Activated B cell treated with CpG ODN at 0.5 μM for 24 hours (primary cell): ENCODE measurements at places on chromosomes 3 and 15. TPM values are rescaled to one million over a fixed set of nuclear protein-coding genes. Genes with fewer than 3 reads are reported as not detected.

Gene ADGRG7
- total RNA-seq, result not detected in 2 replicates

Gene FGF12
- not detected in 2 replicates for total RNA-seq

DNA sequence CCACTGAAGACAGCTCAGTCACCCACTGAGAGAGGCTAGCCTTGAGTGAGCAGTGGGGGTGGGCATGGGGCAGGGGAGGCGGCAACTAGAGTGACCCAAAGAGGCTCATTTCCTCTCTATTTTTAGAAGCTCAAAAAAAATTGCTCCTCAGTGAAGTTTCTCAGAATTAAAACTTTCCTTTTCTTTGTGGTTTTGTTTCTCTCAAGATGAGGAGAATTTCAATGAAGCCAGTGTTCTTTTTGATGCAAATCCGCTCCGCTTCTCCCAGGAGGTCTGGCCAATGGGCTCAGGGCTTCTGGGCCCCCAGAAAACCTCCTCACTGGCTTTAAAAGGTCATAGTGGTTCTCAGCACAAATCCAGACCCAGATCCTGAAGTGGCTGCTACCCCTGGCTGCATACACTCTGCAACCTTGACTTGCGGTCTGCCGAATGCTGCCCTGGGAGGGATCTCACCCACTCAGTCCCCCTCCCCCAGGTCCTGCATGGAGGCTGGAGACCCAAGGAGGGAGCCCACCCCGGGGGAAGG, at the start of gene ACSBG1:
ACSBG1 (minus strand) TSS at position 51 of the 526 bp plus-strand sequence. CDS start 64 bp downstream, outside the sequence.
- no peak for DNase-seq

GRCh38 chr3:179016979-179017670, 54.5 kb downstream of the ZMAT3 start:
- no peak for DNase-seq

DNA sequence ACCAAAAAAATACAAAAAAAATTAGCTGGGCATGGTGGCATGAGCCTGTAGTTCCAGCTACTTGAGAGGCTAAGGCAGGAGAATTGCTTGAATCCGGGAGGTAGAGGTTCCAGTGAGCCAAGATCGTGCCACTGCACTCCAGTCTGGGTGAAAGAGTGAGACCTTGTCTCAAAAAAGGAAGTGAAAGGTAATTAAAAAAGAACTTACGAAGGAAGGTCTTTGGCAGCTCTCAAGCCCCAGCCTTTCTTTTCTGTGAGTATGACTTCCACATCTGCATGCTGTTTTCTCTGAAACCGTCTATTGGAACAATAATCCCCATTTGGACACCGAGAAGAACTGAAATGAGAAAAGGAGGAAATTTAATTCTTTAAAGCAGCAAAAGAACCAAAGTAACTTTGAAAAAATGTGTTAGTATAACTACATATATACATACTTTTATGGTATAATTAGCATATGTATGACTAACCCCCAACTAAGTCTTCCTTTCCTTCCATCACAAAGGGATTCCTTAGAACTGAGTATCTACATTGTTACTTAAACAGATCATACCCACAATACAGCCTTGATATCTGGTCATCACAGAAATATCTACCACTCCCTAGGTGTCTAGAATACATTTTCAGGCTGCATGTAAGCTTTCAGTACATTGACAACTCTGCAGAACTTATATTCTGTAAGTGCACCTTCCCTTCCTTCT, 50.1 kb downstream of the SETD2 start:
- no peak for DNase-seq

DNA sequence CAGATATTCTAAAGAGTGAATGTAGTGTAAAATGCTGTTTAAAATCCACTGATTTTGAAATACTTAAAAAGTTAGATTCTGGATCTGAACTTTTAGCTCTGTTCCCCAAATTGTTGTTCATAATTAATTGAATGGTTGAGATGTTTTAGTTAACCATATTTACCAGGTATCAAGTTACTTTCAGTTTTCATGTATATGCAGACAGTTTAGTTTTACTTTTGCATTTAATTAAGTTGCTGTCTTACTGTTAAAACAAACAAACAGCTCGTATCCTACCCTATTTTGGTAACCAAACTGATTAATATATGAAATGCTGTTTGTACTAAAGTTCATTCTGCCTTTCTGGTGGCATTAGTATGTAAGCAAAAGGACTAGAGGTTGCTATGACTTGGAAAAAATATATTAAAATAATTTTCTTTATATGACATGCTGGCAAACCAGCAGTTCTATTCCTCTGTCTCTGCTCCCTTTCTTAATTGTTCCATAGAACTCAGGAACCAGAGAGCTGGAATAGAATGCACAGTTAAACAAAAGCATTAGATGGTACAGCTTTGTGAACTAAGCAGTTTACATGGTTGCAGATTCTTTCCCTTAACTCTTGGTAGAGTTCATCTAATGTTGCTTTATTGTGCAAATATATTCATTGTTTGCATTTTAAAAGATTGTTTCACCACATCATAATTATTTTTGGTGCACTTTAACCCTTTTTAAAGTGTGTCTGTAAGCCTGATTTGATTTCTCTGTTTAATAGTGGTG, 39.5 kb upstream of the SCAANT1 start:
- no peak for DNase-seq
